Parietal lobe (tissue), 2 donors: ENCODE measurements at places on chromosomes 2 and 18. TPM values are rescaled to one million over a fixed set of nuclear protein-coding genes. Genes with fewer than 3 reads are reported as not detected.

Gene UGT1A8
- total RNA-seq = not detected

Gene DSG1
- not detected for total RNA-seq

Gene LYG1
- total RNA-seq = 1.6 TPM

Gene TMEM18
- total RNA-seq = 22.2 TPM
